ENCODE measurements at places on chromosomes 5 and 9. TPM values are rescaled to one million over a fixed set of nuclear protein-coding genes. Genes with fewer than 3 reads are reported as not detected.

- DNase-seq: no peak
These were observed 29.5 kb upstream of the PCA3 start for GRCh38 chr9:76734716-76735115.

The ADAMTSL2 gene
- not detected for total RNA-seq

The SPATA31A3 gene
- not detected for total RNA-seq

The RFX3 gene
- 37.2 TPM for total RNA-seq
